ENCODE measurements at places on chromosomes 1 and 21.
A peak's percentile ranks its signal among the peaks of the same experiment; 100 is the strongest.

GRCh38 chr1:112852276-112852675, 103.7 kb downstream of the SLC16A1 start:
- no peak for DNase-seq

GRCh38 chr1:211474451-211474850, 17.5 kb downstream of the RD3 start:
- DNase-seq, result no peak

DNA sequence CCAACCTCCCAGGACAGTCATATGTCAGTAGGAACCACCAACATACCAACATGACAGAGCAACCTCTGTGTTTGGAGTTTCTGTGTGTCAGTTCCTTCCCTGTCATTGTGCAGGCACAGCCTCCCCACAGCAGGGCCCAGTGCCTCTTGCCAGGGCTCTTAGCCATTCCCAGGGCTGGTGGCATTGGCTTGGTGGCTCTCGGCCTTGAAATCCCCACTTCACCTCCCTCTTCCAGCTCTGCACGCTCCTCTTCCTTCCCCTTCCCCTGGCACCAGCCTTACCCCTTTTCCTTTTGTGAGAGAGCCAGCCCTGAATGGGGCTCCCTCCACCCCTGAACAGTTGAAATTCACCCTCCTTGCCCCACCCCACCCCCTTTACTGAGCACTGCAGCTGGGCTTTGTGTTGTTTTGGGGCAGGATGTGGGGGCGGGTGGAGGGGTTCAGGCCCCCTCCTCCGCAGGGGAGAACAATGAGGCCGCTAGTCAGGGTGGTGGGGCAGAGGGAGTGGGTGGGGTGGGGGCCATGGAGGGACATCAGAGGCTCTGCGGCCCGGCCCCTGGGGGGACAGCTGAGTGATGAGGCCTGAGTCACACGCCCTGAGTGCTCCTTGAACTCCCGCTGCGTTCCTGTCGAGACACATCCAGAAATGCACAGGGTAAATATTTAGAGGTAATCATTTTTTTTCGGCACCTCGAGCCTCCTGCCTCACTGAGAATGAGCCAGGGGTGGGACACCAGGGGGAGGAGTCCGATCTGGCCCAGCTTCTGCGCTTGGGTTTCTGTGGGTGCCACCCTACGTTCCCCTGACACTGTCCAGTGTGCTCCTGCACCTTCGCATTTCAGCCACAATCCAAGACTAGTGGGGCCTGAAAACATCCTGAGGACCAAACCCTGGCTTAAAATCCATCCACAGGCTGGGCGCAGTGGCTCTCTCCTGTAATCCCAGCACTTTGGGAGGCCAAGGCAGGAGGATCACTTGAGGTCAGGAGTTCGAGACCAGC, 28.6 kb downstream of the LGR6 start:
- no peak for DNase-seq

- DNase-seq, result no peak
Observed at GRCh38 chr1:25220666-25221065, 11.6 kb downstream of the SYF2 start.

- no peak for DNase-seq
Observed at GRCh38 chr21:45830720-45831366, 150.7 kb upstream of the COL6A1 start.

DNA sequence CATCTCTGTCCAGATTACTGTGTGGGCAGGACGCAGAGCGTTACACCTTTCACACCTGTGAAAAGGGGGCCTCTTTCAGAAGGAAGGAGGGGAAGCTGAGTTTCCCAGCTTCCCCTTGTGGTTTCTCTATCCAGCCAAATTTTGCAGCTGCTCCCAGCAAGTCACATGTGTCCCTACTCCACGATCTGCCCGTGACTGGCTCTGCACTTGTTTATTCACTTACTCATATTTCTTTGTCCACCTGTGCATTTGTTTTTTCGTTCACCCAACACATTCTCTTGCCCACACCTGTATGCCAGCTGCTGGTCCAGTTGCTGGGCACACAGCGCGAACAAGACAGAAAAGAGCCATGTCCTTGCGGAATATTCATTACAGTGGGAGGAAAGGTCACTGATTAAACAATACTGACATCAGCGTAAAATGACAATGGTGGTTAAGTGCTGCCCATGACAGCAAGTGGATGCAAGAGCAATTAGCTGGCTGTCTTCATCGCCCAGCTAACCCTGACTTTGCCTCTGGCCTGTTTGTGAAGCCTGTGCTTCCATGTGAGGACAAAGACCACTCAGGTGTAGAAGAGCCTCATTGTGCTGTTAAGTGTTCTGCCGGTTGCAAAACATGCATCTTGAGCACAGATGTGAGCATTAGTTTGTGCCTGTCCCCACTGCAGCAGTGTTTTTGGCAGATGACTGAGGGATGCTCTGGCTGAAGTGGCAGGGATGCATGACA, 28.6 kb upstream of the NEK2 start:
- no peak for DNase-seq

DNA sequence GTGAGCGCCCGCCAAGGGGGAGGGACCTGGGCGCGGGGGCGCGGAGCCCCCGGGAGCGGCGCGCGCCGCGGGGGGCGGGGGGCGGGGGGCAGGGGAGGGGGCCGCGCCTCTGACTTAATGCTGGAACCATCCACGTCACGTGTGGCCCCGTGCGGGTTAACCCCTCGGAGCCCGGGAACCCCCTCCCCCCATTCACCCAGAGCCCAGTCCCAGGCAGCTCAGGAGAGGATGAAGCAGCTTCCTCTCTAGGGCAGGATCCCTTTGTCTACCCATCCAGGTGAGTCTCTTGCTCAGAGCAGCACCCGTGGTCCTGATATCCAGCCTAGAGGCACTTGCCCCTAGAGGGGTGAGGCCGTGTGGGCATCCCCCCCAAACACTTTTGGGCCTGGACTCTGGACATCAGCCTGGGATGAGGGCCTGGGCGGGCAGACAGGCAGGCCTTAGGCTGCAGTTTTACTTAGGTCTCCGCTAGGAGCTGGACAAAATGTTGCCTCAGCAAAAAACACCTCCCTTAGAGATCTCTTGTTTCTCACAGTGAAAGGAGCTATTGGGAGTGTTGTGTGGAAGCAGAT, at the start of gene ALX3:
Gene ALX3 (minus strand): TSS at position 2 of the 572 bp plus-strand sequence. CDS start 60 bp downstream, outside the sequence.
- DNase-seq, result no peak

GRCh38 chr1:167602840-167603239, 27.2 kb upstream of the RCSD1 start:
- no peak for DNase-seq

GRCh38 chr21:44767834-44768831, 33.5 kb downstream of the UBE2G2 start:
- DNase-seq, result no peak

DNA sequence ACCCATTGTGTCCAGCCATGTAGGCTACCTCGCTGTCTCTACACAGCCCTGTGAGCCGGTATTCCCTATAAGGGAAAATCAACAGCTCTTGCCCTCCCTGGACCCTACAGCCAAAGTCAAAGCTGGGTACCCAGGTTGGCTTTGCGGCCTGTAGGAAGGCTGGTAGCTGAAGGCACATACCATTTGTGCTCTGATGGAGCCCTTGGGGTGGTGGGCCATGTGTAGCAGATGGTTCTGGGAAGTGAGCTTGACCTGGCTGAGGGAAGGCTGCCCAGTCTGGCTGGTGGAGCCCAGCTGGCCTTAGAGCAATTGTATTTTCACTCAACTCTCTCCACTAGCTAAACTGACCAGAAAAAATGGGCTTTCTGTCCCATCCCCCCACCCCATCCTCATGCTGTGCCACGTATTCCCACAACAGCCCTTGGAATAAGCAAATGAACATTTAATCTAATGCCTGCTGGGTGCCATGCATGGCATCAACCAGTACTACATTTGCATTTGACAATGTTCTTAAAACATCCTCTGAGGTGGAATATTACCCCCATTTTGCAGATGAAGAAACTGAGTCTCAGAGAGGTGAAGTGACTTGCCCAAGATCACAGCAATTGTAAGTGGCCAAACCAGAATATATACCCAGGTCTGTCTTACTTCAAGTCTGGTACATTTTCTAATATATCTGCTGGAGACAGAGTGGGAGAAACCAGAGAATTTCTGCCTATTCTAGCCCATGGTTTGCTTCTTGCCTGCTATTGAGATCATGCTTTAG, 56.8 kb downstream of the NDUFS5 start:
- no peak for DNase-seq

GRCh38 chr1:16246961-16247360, 10.0 kb upstream of the CPLANE2 start:
- no peak for DNase-seq

DNA sequence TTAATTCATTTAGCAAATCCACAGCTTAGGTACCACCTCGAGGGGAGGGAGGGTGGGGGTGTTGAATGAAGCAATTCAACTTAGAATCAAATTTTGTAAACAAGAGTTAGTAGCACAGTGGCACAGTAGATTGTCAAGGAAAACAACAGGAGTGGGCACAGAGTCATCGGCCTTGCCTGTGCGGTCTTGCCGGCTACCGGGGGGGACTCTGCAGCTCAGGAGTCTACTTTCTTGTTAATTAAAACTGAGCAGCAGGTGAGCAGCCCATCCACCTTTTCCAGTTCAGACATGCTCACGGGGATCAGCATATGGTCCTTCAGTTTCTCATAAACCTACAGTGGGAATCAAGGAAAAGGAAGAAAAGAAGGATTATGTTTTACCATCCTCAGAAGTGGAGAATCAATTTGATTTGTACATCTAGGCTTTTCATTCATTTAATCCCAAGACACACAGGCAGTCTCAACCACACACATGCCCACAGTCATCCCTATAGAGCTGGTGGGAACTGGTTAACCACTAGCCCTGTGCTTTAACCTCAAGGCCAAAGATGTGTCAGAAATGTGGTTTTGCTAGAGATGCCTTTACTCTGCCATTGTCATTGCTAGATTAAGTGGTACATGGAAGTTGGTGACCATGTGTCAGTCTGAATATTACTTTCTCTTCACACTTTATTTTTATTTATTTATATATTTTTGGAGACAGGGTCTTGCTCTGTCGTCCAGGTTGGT, 45.0 kb upstream of the BCL10 start:
- DNase-seq, result peak; percentile 37

GRCh38 chr21:43808832-43809251, 19.5 kb downstream of the RRP1 start:
- DNase-seq, result no peak
